ENCODE measurements at places on chromosomes 12 and 14.

- no peak for DNase-seq
Measured at GRCh38 chr12:102961466-102961855, 4.0 kb downstream of the ASCL1 start.

DNA sequence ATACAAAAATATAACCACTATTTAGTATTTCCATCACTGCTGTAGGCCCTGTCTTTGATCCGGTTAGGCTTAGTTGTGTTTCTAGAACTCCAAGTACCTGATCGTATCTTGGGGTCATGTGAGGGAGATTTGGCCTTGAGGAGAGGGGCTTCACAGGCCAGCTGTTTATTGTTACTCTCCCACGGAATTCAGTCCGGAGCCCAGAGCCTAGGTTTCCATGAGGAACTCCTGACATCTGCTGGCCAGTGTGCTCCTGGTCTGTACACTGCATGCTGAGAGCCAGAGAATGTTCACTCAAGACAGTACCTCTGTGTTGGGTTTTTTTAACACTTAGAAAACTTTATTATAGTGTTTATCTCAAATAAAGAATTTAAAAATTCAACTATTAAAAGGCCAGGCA lies 341.0 kb upstream of the TMEM132C start:
- DNase-seq = no peak

- DNase-seq = no peak
Measured at GRCh38 chr14:106378191-106378590, 851.8 kb downstream of the TMEM121 start.

GRCh38 chr12:120474616-120474960 lies 5.0 kb upstream of the SRSF9 start:
- no peak for DNase-seq

Measured in stimulated activated CD8-positive, alpha-beta memory T cell treated with anti-CD3 and anti-CD28 coated beads, Interleukin-2, amount 100 ng/mL, for 1 hour (primary cell).